Kidney glomerular epithelial cell (primary cell): ENCODE measurements at places on chromosomes 12 and 14.

DNA sequence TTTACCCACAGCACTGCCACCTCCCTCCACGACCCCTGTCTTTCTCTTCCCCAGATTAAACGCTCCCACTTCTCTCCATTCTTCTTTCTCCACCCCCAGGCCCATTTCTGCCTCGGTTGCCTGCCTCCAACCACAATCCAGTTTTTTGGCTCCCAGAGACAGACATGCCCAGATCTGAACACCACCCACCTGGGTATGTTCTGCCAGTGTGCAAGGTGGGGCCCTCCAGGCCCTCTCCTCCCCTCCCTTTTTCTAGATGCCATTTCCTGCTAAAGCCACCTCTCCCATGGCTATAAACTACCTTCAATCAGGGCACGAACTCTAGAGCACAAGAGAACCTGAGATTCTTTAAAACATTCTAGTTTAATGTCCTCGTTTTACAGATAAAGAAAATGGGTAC, 63.3 kb downstream of the IRF2BPL start:
- DNase-seq, result no peak

- no peak for DNase-seq
Observed at GRCh38 chr12:57101892-57102695, 9.1 kb downstream of the STAT6 start.

DNA sequence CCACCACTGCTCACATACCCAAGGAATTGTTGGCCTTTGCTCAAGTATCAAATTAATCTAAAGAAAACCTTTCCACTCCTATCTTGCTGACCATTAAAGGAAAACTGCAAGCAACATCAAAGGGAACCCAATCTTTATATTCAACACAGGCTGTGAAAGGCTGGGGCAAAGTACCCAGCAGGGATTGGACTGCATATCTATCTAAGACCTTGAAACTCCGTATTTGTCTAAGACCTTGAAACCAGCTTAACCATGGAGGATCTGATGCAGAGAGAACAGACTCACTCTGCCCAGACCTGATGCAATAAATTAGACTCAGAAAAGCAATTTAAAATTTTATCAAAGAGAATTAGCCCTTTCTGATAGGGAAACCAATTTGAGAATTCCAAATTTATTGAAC, 102.2 kb downstream of the DIO2 start:
- DNase-seq, result no peak

DNA sequence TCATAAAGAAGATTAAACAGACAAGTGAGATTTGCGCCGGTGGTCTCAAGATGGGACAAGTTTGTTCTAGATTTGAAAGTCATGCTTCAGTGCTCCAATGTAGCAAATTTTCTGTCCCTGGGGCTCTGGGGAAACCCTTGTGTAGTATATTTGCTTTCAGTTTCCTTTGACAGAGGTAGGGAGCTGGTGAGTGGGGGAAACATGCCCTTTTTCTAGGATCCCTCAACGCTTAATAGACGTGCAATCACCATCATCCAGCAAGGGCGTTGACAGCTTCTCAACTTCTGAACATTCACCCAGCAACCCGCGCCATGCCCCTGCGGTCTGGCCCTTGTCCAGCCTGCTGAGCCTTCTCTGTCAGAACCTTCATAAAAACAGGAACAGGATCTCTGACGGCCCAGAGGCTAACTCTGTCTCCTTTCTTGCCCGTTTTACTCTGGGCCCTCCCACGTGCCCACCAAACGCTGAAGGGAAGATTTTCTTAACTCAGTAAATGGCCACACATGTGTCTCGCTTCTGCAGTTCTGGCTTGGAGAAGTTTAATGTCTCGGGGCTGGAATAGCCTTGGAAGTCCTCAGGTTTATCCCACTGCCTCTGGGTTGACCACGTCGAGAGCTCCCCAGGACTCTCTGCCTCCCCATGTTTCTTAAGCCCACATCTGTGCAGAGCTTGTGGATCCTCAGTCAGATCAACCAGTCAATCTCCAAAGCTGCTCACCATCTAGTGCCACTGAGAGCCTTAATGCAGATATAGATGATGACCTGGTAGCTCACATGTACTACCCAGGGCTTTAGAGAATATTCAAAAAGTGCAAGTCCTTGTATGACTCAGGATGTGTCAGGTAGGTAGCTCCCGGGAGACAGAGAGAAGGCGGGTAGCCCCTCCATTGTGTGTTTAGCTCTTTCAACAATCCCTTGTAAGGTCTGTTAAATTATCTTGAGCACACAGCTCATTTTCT, 58.1 kb upstream of the CCND2 start:
- DNase-seq, result no peak

GRCh38 chr14:69288011-69288771, 28.2 kb downstream of the GALNT16 start:
- no peak for DNase-seq

DNA sequence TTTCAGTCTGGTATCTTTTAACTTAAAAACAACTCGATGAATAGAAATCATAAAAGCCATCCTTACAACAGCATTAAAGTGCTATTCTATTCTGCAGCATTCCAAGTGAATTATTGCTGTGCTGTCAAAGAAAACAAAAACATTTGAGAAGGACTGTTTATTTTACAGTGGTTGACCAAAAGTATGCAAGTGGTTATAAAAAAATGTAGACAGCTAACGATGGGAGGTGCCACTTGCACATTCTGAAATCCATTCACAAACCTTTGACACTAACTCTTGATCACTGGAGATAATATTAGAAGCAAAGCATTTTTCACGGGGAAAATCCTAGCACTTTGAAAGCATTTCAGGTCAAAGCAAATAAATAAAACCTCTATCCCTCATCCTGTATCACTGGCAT, 55.6 kb downstream of the HMGA2 start:
- peak; percentile 96 for DNase-seq

GRCh38 chr12:57452937-57453509, 2.1 kb upstream of the INHBE start:
- DNase-seq, result peak; percentile 54

- no peak for DNase-seq
Observed at GRCh38 chr12:6759741-6760140, 6.4 kb upstream of the PTMS start.

GRCh38 chr14:53894456-53894855, 62.2 kb downstream of the BMP4 start:
- DNase-seq, result peak; percentile 56
